Pons (tissue), 1 donor: ENCODE measurements at places on chromosomes 6 and 20.

GRCh38 chr20:2820084-2820895 is 4.1 kb downstream of the TMEM239 start:
- DNase-seq, result no peak

DNA sequence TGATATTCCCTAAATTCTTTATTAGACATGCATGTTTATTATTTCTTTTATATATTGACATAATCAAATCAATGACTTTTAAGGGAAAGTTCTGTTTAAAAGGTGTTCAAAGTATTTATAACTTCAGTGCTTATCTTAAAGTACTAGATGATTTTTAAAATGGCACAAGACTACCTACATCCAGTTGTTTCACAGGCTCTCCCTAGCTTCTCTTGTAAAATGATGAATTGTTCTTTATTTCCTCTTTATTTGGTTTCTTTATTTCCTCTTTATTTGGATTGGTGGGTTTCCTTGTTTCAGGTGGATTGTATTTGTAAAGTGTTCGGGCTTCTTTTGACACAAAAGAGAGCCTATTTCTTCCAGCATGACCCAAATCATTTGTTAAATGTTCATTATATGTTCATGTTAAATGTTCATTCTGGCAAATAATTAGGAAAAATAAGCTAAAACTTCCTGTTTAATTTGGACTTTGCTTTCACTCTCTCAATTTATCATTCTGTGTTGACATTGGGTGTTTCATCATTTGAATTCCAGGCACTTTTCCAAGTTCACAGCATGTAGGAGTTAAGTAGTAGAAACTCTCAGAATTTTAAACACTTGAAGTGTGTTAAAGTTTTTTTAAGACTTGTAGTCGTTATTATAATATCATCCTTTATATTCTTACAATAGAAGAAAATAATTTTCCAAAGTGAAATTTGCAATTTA is 24.6 kb downstream of the MLIP start:
- DNase-seq, result peak; percentile 15

- no peak for DNase-seq
Measured at GRCh38 chr6:16623731-16624130, 137.5 kb downstream of the ATXN1 start.

DNA sequence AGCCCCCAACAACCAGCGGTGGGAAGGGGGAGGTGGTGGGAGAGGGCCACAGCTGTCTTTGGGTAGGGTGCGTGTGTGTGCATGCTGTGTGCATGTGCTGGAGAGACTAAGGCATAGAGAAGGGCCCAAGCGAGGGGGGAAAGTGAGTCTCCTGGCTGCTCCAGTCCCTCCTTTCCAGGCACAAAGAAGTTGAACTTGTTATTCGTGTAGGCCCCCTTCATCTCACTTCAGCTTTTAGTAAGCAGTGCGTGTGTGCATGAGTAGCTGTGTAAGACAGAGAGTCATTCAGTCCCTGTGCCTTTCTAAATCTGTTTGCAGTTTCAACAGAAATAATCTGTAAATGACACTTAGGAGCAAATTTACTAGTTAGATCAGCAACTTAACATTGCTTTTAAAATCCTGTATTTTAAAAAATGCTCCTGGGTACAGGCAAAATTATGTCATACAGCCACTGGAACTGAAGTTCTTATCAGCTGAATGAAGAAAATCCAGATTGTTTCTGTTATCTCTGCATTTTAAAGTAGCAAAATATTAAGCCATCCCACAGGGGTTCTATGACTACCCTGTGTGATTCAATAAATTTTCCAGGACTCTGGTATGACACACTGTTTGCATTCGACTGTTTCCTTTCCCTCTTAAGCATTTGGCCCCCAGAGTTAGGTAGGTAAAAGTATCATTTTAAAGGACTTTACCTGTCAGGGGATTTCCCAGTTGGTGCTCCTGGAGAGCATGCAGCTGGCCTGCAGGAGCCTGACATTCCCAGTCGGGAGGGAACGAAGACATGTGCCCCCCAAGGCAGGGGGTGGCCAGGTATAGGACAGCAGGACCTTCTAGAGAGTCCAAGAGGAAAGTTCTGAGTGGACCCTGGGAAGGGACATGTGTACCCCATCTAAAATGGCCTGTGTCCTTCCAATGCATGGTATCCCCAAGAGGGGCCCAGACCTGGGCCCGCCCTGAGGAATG is 39.0 kb downstream of the MTRES1 start:
- no peak for DNase-seq

DNA sequence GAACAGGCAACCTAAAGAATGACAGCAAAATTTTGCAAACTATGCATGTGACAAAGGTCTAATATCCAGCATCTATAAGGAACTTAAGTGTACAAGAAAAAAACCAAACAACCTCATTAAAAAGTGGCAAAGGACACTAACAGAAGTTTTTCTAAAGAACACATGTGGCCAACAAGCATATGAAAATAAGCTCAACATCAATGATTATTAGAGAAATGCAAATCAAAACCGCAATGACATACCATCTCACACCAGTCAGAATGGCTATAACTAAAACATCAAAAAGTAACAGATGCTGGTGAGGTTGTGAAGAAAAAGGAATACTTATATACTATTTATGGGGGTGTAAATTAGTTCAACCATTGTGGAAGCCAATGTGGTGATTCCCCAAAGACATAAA is 5.5 kb downstream of the RFPL4B start:
- DNase-seq, result no peak

DNA sequence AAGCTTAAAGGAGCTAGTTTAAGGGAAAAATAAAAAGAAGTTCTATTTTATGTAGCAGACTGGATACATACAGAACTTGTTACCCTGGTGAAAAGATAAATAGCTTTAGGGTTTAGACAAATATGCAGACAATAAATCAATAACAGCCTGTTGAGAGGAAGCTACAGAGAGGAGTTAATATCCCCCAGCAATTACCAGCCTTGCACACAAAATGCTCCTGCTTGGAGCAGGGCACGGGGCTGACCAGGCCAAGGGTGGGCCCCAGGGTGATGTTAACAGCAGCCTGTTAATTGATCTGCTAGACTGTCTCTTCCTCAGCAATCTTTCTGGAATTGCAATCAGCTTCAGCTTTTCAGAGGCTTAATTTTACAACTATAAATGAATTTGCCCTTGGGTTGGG is 125.1 kb upstream of the SOX4 start:
- no peak for DNase-seq

DNA sequence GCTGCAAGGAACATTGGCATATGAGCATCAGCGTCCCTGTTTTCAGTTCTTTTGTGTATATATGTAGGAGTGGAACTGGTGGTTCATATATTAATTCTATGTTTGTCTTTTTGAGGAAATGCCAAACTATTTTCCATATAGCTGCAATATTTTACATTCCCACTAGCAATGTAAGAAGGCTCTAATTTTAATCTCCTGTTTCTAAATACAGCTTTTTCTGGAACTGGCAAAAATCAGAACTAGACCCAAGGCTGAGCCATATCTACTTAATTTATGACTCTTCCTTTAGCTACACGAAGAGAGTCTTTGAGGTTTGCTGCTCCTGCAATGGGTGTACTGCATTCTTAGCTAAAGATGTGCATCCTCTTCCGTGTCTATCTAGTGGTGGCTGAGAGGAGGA is 50.5 kb upstream of the SLC17A4 start:
- no peak for DNase-seq

GRCh38 chr6:157541618-157542413 is 160.8 kb downstream of the ZDHHC14 start:
- DNase-seq, result no peak

GRCh38 chr6:27889628-27890444 is 22.4 kb downstream of the OR2B2 start:
- no peak for DNase-seq

DNA sequence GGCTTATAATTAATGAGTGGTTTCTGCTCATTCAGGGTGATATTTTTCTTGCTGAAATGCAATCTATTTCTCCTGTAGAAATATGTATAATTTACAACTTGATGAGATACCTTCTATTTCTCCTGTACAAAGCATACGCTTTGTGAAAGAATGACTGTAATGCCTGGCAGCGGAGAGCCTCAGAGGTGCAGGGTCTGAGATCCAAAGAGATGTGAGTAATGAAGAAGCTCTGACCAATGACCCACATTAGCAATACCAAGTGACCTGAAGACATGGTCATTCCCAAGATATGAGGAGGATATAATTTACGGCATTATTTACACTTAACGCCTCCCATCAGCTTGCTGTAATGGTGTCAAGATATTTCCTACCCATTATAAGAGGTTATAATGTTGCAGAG is 98.4 kb upstream of the RAB32 start:
- no peak for DNase-seq

DNA sequence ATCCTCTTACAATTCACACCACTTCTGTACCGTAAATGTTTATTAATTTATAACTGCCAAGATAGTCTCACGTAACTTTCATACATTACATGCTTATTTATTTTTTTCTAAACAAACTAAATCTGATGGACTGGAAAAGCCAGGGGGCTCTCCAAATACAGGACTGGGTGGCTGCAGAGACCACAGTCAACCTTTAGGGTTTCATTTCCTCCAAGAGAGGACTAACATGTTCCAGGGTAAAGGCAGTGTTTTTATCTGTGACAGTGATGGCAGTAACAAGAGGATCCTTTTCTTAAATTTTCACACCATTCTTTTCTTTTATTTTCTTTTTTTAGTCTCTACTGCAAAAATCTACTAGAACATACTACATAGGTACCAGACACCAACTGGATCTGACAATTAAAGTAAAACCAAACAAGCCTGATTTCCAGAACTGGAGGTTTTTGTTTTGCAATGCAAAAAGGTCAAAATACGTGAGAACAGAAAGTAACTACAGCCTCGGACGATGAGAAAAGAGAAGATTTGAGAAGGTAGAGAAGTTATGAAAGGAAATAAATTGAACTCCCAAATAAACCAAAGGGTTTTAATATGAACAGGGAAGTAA is 1.2 kb downstream of the LMBRD1 start:
- DNase-seq, result peak; percentile 60

- no peak for DNase-seq
Measured at GRCh38 chr6:25623879-25624278, 28.1 kb upstream of the SCGN start.

DNA sequence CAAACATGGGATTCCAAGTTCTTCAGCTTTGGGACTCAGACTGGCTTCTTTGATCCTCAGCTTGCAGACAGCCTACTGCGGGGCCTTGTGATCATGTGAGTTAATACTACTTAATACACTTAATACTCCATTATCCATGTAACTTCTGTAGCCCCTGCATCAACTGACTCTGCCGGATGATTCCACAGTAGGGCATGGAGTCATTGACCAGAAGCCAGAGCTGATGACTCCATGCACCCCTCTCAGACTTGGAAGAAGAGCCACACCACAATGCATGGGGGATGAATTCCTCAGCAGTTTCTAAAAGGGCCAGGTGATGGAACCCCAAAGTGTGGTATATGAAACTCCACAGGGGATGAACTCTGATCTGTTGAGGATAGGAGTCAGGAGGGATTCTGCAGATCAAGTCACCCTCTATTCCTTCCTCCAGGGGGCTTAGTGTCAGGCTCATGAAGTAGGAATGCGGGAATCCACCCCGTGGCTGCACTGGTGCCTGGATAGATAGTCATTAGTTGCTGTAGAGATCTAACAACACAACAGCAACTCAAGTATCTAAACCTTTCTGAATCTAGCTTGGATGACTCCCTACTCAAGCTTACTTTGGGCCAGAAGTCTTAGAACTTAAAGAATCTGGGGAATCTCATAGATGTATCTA is 70.2 kb downstream of the GPR6 start:
- DNase-seq, result no peak

- no peak for DNase-seq
Measured at GRCh38 chr6:143158113-143158581, 97.5 kb downstream of the AIG1 start.

- DNase-seq, result no peak
Measured at GRCh38 chr6:37418722-37419121, 14.3 kb upstream of the CMTR1 start.

- no peak for DNase-seq
Measured at GRCh38 chr20:23162887-23163286, 76.8 kb upstream of the CD93 start.

- DNase-seq, result no peak
Measured at GRCh38 chr6:129111346-129111745, 228.4 kb downstream of the LAMA2 start.

DNA sequence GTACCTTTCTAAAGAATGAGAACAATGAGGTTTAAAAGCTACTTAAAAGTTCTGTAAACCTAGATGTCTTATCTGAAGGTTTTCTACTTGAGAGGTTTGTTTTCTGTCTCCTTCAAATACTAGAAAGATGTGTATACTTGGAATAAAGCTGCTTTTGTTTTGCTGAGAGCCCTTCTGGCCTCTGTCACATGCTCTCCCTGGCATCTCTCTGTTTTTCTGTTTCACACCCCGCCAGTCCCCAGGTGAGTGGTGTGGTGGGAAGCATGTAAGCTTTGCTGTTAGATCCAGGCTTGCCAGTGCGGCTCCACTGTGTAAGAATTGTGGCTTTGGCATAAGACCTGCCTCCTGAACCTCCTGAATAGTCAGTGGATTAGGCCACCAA is 56.8 kb downstream of the SNX9 start:
- peak; percentile 92 for DNase-seq

GRCh38 chr6:35508027-35508426 is 4.7 kb downstream of the TULP1 start:
- DNase-seq, result no peak

GRCh38 chr20:41526327-41526726 is 91.8 kb downstream of the CHD6 start:
- DNase-seq, result no peak

GRCh38 chr6:32943864-32944649 is 3.2 kb upstream of the HLA-DMB start:
- DNase-seq, result peak; percentile 83
